Articular chondrocyte of knee joint (primary cell): ENCODE measurements at places on chromosomes 6 and 20. TPM values are rescaled to one million over a fixed set of nuclear protein-coding genes. Genes with fewer than 3 reads are reported as not detected.

The PROKR2 gene
- total RNA-seq, result not detected in 2 replicates

The CCN6 gene
- 28.4 and 36.8 TPM in 2 replicates for total RNA-seq

The ZNF334 gene
- 6.9 and 8.3 TPM in 2 replicates for total RNA-seq

The OR2H2 gene
- not detected in 2 replicates for total RNA-seq

The RRAGD gene
- total RNA-seq, result 8.5 and 17.2 TPM in 2 replicates

The CHD6 gene
- total RNA-seq, result 29.7 and 34.6 TPM in 2 replicates

The NR2E1 gene
- total RNA-seq, result not detected in 2 replicates

The ULBP1 gene
- total RNA-seq, result 0.52 and 0.65 TPM in 2 replicates

The ARHGAP40 gene
- not detected in 2 replicates for total RNA-seq

The ZSCAN9 gene
- total RNA-seq, result 9.8 and 12.0 TPM in 2 replicates

The LY6G6F gene
- not detected in 2 replicates for total RNA-seq

The COL12A1 gene
- 4,371 and 4,738 TPM in 2 replicates for total RNA-seq

The SALL4 gene
- total RNA-seq, result 0.11 and 0.26 TPM in 2 replicates

The SCAF8 gene
- total RNA-seq, result 44.6 and 46.7 TPM in 2 replicates

The DNAH8 gene
- total RNA-seq, result under 0.01 TPM in 2 replicates

The VARS1 gene
- total RNA-seq, result 38.3 and 45.2 TPM in 2 replicates

The FABP7 gene
- total RNA-seq, result not detected in 2 replicates

The ANKRD66 gene
- not detected in 2 replicates for total RNA-seq

The PNISR gene
- total RNA-seq, result 93.3 and 101 TPM in 2 replicates

The C20orf202 gene
- not detected in 2 replicates for total RNA-seq

The IMPG1 gene
- not detected in 2 replicates for total RNA-seq

The SLPI gene
- 11.7 and 12.4 TPM in 2 replicates for total RNA-seq

The DYNLT2 gene
- 1.5 and 2.1 TPM in 2 replicates for total RNA-seq

The KIAA0408 gene
- total RNA-seq, result 2.0 and 3.9 TPM in 2 replicates

The PRSS35 gene
- total RNA-seq, result 1.3 and 2.9 TPM in 2 replicates

The GABBR1 gene
- total RNA-seq, result 13.7 and 19.1 TPM in 2 replicates

The EYA4 gene
- total RNA-seq, result 0.26 and 0.32 TPM in 2 replicates

The PTP4A1 gene
- 42.5 and 43.9 TPM in 2 replicates for total RNA-seq

The TGM3 gene
- total RNA-seq, result 0.39 and 0.43 TPM in 2 replicates

The TINAG gene
- total RNA-seq, result 0.13 TPM in 1 of 2 replicates, not detected in the other

The TRERF1 gene
- total RNA-seq, result 6.7 and 8.5 TPM in 2 replicates

The GPX5 gene
- not detected in 2 replicates for total RNA-seq

The MDFI gene
- 4.0 and 7.8 TPM in 2 replicates for total RNA-seq

The PDYN gene
- not detected in 2 replicates for total RNA-seq

The IL17A gene
- total RNA-seq, result not detected in 2 replicates

The TMEM30A gene
- total RNA-seq, result 200 and 209 TPM in 2 replicates

The SSTR4 gene
- not detected in 2 replicates for total RNA-seq

The SH3BGRL2 gene
- total RNA-seq, result 2.9 and 5.1 TPM in 2 replicates

The RNF182 gene
- 0.13 and 0.65 TPM in 2 replicates for total RNA-seq

The BPIFA1 gene
- not detected in 2 replicates for total RNA-seq

The FOXC1 gene
- 78.9 and 88.4 TPM in 2 replicates for total RNA-seq

The CCDC28A gene
- 12.8 and 17.8 TPM in 2 replicates for total RNA-seq

The PROCR gene
- total RNA-seq, result 44.2 and 60.6 TPM in 2 replicates

The ZSCAN31 gene
- total RNA-seq, result 1.6 and 1.7 TPM in 2 replicates

The C6orf132 gene
- 3.2 and 3.8 TPM in 2 replicates for total RNA-seq

The RSPO4 gene
- under 0.01 TPM in 1 of 2 replicates, not detected in the other for total RNA-seq

The CAP2 gene
- 18.5 and 23.0 TPM in 2 replicates for total RNA-seq
